ENCODE measurements at places on chromosomes 1 and 21.
A peak's percentile ranks its signal among the peaks of the same experiment; 100 is the strongest.

GRCh38 chr1:41367288-41367642 lies 6.0 kb downstream of the FOXO6 start:
- peak; percentile 10 for DNase-seq

GRCh38 chr21:25995278-25995677 lies 175.3 kb downstream of the APP start:
- DNase-seq = no peak

DNA sequence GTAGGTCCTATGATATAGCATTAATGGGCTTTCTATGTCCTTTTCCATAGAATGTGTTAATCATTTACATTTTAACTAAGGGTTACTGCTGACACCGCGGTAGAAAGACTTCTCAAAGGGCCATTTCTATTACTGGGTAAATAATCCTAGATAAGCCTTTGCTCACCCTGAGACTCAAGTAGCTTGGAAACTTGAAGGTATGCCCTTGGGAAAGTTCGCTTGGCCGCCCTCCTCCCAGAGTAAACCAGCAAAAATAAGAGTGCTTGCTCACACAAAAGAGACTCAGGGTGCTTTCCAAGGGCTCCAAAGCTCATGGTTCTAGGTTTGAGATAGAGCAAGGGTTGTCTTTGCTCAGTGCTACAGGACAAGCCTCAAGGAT lies 85.8 kb upstream of the TMPRSS2 start:
- no peak for DNase-seq

- no peak for DNase-seq
Observed at GRCh38 chr1:187443939-187444338, 615.2 kb downstream of the PLA2G4A start.

GRCh38 chr1:157776971-157777391 lies at the start of gene FCRL2:
FCRL2 (minus strand) TSS chr1:157777132; CDS start chr1:157777073, 59 bp downstream.
- DNase-seq = no peak

- DNase-seq = no peak
Observed at GRCh38 chr1:112251766-112252506, 144.1 kb upstream of the CTTNBP2NL start.

All from D721Med (cell line).